ENCODE measurements at places on chromosomes 7 and 10.

DNA sequence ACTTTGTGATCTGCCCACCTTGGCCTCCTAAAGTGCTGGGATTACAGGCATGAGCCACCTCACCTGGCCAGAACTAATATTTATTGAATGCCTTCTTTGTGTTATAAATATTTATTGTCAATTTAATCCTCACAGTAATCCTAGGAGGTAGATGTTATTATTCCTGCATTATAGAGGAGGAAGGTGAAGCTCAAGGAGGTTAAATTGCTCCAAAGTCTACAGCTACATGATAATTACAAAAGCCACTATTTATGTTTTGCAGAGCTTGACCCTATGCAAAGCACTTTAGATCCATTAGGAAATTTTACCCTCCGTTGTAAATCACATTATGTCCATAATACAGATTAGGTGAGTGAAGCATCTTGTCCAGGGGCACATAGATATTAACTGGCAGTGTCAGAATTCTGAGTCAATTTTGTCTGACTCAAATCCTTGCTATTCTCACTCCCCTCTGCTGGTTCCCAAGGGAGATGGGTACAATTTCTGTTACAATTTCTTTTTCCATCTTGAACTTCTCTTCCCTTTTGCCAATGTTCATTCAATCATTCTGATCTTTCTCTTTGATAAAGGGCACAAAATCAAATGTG is 25.7 kb upstream of the CDK14 start:
- DNase-seq: no peak

DNA sequence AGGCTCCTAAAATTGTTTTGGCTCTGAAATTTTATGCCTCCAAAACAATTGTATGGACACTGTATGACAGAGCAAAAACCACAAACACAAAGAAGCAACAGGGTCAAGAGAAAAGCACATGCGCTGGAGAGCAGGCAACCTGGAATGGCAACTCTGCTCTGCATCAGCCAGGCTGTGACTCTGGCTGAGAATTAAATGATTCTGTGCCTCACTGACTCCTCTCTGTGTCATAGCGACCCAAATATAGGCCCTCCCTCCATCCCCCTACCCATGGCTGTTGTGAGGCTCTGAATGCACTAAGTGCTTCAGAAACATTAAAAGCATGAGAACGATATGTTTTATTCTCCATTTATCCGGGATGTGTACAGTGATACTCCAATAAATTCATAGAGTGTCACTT is 24.9 kb upstream of the NEBL start:
- DNase-seq: no peak

DNA sequence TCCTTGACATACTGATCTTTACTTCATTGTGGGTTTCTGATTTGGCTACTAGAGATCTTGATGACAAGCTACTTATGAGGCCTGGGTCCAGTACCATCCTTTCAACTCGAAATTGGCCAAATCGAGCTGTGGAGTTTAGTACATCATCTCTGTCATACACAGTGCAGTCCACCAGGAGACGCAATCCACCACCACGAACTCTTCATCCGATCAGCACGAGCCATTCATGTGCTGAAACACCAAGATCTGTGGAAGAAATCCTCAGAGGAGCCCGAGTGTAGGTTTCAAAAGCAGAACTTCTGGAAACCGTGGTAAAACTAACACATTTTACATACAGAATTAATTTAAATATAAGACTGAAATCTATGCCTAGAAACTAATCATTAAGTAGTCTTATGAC is 14.2 kb downstream of the DNAJC9 start:
- DNase-seq: no peak

- DNase-seq: no peak
Observed at GRCh38 chr10:29240986-29241660, 47.7 kb upstream of the LYZL1 start.

DNA sequence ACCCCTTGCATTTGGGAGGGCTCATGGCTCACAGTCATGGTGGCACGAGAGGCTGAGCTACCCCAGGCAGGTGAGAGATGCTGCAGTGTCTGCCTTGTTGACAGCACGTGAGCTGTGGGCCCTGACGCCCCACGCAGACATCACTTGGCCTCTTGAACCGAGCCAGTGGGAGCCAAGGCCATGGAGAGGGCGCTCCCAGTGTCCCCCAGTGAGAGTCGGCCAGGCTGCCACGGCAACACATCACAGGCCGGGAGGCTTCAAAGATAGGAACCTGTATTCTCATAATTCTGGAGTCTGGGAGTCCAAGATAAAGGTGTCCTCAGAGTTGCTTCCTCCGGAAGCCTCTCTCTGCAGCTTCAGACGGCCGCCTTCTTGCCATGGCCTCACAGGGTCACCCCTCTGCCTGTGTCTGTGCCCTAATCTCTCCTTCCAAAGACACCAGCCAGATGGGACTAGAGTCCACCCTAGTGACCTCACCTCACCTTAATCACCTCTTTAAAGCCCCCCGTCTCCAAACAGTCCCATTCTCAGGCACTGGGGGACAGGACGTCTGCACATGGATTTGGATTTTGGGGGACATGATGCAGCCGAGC is 119.6 kb downstream of the KLF6 start:
- DNase-seq: no peak

GRCh38 chr7:112669306-112669705 is 120.9 kb downstream of the TMEM168 start:
- DNase-seq: no peak

DNA sequence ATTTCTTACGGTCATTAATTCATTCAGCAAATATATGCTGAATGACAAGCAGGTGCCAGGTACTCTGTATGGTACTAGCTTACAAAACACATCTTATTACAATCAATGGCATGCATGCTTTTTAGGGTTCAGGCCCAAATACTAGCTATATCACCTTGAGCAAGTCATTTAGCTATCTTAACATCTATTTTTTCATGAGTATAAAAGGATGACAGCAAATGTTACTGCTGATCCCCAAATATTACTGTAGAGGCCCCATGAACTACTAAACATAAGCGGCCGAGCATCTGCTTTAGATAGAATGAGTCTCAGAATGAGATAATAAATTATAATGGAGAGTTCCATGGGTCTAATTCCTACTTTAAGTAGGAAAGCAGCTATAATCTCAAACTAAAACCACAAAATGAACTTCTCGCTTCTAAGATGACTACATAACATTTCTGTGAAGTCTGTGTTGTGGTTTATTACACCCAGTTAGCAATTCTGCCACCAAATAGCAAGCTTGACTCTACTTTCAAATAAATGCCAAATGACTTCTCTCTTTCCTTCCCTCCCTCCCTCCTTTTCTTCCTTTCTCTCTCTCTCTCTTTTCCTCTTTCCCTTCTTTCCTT is 113.7 kb upstream of the LRRN3 start:
- DNase-seq: no peak

DNA sequence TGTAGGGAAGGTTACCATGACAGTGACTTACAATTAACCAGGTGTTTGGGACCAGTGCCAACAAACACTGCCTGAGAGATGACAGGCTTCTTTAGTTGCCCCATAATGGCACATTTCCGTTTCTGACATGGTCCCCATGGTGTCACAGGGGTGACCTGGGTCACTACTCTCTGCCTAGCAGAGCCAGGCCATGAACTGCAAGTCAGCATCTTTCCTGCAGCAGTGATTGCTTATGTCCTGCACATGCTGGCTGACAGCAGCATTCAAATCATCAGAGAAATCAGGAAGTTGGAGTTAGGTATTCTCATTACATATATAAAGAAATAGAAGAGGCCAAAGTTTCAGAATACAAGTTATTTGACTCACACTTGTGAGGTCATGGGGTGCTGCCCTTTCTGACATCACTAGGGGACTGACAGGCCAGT is 47.1 kb upstream of the ZNRF2 start:
- DNase-seq: no peak

DNA sequence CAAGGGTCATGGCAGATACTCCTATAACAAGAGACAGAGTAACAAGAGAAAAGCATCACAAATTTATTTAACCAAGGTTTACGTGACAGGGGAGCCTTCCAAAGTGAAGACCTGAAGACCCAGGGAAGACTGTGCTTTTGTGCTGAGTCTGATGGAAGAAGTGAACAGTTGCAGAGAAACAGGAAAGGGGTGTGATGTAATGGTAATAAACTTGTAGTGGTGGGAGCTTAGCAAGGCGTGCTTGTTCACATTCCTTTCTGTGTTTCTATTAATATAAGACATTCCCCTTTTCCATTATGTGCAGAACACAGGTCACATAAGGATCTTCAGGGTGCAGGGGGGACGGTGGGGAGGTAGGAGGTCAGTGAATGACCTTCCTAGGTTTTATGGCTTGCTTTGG is 25.5 kb upstream of the C10orf67 start:
- no peak for DNase-seq

GRCh38 chr7:43509906-43510305 is 73.0 kb upstream of the STK17A start:
- no peak for DNase-seq

GRCh38 chr7:7843972-7844371 is 124.6 kb upstream of the GLCCI1 start:
- DNase-seq: no peak

GRCh38 chr10:26378861-26379294 is 59.3 kb upstream of the APBB1IP start:
- no peak for DNase-seq

DNA sequence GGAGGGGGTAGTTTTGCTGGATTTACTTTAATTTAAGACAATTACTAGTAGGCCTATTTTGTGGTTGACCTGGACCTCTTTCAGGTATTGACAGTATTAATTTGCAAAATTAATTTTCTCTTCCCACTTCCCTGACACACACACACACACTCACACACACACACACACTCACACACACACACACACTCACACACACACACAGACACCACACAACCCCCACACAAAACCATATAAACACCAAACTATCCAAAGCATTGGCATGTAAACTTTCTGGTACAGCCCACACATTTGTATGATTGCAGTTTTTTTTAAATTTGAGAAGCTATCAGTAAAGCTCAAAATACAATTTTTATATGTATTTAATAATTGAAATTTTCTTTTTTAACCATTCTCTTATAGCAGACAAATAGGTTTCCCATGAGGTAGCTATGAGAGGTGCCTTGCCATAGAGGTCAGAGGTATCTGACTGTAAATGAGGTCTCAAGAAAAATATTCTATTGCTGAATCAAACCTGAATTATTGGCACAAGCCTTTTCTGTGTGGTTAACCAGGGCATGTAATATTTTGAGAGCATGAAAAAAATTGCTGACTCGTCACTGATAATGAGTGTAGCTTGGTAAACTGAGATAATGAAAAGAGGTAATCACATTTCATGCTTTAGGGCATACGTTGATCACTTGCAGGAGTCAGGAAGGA is 306.5 kb downstream of the GATA3 start:
- DNase-seq: no peak

DNA sequence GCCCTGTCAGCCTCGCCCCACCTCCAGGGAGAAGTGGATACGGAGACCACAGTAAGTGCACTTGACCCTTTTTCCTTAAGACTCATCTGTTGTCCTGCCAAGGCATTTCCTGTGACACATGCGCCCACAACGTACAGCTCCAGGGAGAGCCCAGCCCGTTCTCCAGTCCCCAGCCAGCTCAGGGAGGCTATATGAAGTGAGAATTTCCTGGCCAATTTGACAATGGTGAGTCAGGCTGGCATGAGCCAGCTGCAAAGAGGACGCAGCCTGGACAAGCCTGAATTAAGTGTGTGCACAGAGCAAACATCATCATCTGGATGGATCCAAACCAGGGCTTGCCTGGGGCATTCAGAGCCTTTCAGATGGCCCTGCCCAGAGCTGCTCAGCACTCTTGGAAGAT is 244.8 kb downstream of the KCNMA1 start:
- DNase-seq: no peak

DNA sequence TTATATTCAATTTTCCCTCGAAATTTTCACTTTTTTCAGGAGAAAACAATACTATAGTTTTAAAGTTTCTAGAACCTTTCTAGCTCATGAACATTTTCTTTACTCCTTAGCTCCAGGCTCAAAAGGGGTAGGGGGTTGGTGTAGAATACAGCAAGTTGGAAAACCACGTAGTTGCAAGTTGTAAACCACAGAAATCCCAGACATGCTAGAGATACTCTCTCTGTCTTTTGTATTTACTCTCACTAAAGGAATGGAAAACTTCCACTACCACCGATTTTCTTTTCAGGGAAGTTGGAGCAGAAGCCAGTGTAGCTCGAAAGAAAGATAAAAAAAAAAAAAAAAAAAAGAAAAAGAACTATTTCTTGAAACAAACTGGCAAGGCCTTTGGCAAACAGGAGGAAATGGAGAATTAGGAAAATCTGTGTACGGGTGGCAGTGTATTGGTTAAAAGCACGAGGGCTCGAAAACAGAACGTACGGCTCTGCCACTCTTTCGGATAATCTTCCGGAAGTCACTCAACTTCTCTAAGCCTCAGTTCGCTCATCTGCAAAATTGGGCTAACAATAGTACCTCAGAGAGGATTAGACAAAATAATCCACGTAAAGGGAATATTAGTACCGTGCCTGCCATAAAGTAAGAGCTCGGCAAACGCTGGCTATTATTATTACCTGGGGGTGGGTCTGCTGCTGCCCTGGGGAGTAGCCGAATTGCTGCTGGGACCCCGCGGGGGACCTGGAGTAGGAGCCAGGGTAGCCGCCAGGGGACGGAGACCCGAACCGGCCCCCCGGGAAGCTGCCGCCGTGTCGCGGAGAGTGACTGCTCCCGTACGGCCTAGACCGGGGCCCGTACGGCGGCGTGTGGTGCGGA is 628 bp downstream of the MPLKIP start:
- peak; percentile 36 for DNase-seq

- DNase-seq: no peak
Observed at GRCh38 chr7:155227788-155228458, 69.8 kb upstream of the INSIG1 start.

DNA sequence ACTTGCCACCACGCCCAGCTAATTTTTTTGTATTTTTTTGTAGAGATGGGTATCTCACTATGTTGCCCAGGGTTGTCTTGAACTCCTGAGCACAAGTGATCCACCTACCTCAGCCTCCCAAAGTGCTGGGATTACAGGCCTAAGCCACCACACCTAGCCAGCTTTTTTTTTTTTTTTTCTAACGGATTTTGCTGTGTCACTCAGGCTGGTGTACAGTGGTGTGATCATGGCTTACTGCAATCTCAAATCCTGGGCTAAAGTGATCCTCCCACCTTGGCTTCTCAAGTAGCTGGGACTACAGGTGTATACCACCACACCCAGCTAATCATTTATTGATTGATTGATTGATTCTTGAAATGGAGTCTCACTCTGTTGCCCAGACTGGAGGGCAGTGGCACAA is 106.0 kb upstream of the TRIM24 start:
- DNase-seq: no peak

GRCh38 chr10:13087601-13087985 is 12.4 kb upstream of the OPTN start:
- no peak for DNase-seq

- DNase-seq: no peak
Observed at GRCh38 chr10:60148266-60148840, 241.3 kb downstream of the ANK3 start.

DNA sequence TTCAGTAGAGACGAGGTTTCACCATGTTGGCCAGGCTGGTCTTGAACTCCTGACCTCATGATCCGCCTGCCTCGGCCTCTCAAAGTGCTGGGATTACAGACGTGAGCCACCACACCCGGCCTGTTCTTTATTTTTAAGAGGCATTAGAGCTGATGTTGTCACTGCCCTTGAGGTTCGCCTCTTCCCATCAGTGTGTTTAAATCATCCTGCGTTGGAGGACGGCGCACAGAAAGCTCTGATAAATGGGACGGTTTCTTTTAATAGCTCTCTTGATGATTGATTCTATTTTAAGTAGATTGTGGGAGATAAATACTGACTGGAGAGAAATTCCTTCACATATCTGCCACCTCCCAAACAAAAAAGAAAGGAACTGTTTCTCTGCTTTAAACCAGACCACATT is 29.0 kb downstream of the UPP1 start:
- DNase-seq: no peak

GRCh38 chr7:26388256-26388655 is 96.6 kb downstream of the SNX10 start:
- no peak for DNase-seq

Measured in GM13976 (cell line).